ENCODE measurements at places on chromosomes 3 and 15.

- peak; percentile 57 for DNase-seq
Measured at GRCh38 chr3:114362815-114363214, 69.0 kb downstream of the TIGIT start.

- no peak for DNase-seq
Measured at GRCh38 chr15:33055962-33056361, 138.6 kb downstream of the FMN1 start.

GRCh38 chr3:132071043-132071442, 36.2 kb upstream of the CPNE4 start:
- no peak for DNase-seq

DNA sequence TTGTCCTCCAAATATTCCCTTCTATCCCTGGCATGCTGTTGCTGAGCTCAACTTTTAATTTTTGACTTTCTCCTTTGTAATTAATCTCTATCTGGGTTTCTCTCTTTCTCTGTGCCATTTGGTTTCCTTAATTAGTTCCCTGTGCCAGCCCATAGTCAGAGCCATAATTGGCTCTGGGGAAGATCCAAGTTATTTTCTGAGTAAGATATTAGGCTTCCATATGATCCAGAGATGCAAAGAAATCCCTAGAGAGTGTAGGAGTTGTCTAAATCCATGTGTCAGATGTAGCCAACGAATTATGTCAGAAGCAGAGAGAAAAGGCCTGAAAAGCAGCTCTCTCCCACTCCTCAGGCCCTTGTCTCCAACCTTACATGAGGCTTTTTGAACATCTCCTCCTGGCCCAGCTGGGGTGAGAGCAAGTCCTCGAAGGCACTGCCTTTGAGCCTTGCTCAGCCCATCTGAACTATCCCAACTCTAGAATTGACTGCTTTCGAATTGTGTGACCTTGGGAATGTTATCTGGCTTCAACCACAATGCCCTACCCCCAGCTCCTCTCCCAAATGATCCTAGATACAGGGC, 46.4 kb downstream of the MOBP start:
- no peak for DNase-seq

GRCh38 chr3:179562591-179563270, at the start of gene ACTL6A:
Gene ACTL6A (plus strand): TSS chr3:179562926. CDS start chr3:179563093, 167 bp downstream.
- peak; percentile 100 for DNase-seq

- no peak for DNase-seq
Measured at GRCh38 chr3:97029972-97030371, 215.6 kb downstream of the EPHA6 start.

DNA sequence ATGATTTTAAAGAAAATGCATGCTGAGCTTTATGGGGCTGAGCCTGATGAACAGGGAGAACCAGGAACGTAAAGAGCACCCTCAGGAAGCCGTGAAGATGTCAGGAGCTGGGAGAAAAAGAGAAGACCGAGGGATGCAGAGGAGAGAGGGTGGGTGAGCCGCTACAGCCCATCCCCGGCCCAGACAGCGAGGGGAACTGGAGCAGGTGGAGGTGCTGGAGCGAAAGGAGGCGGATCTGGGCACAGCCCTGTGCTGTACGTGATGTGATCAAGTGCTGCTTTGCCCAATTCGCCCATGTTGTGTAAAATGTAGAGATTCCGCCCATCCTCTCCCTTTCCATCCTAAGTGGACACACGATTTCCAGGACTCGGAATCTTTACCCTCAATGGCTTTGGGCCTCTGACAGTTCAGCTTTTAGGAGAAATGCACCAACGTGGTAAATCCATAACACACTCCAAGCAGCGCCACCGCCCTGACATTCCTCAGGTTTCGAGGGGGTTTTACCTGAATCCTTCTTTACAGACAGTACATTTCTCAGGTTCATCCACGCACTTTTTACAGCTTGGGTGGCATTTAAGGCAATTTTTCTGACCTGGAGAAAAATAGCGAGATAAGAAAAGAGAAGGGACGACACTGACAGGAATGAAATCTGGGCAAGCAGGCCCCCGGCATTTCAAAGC, 27.1 kb upstream of the SNRPA1 start:
- no peak for DNase-seq

DNA sequence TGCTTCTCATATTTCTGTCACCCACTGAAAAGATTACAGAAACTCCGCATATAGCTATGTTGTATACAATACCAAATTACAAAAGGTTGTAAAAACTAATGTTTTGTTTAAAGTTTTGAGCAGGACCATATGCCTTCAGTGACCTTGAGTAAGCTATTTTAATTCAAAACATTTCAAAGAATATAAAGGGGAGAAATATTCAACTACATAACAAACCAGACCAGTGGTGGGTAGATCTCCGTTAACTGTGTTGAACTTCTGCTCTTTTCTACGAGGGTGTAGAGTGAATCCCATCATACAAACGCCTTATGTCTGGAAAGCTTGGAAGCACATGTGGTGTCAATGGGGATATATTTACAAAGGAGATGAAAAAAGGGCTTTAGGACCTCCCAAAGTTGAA, 68.4 kb upstream of the NR2F2 start:
- no peak for DNase-seq
